ENCODE measurements at places on chromosomes 2 and 18.

GRCh38 chr2:140596447-140596846 lies 1534.4 kb downstream of the LRP1B start:
- DNase-seq = no peak

DNA sequence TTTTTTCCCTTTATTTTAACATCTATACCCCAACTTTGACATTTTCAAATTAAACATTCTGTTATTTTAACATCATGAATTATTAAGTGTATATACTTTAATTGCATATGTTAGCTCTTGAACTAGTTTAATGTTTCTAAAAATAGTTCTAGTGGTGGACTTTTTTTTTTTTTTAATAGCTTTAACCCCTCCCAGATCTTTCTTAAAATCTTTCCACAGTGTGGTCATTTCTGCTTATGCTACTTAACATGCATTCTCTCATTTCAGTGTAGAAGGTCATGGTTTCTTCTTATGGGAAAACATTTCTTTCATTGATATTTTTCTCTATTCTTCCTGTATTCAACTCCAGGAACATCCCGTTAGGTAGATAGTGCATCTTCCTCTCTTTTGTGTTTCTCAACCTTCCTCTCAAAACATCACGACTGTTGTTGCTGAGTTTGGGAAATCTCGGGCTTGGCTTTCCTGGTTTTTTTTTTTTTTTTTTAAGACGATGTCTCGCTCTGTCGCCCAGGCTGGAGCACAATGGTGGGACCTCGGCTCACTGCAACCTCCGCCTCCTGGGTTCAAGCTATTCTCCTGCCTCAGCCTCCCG lies 849 bp upstream of the TMEM18 start:
- DNase-seq = no peak

DNA sequence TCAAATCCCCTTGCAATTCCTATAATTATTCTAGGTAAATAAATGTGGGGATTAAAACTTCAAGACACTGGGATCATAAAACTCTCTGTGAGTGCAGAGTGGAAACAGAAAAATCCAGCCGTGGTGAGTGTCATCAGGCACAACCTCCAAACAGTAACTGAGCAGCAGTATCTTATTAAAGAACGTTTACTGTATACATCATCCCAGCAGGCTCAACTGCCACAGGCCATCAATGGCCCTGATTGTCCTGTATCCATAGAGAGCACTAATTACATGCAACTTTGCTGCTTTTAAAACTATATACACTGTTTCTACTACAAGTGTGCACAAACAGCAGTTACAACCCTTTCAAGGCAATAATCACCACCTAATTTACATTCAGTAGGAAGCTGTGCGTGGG lies 23.9 kb downstream of the GAREM1 start:
- DNase-seq = no peak

GRCh38 chr18:63997606-63998005 lies 27.7 kb downstream of the SERPINB8 start:
- peak; percentile 90 for DNase-seq

DNA sequence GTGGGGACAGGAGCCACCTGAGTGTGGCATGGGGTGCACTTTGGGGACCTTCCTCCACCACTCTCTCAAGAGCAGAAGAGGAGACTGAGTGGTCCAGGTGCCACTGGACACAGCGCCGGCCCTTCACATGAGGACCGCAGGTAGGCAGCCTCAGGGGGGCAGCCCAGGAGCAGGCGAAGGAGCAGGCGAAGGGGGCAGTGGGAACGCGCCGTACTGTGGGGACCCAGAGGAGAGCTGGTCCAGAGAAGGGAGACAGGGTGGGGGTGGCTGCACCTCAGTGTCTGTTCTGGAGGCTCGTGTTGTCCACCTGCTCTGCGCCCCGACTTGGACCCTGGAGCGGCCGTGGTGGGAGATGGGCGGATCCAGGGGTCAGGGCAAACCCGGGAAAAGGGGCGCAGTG lies 55.0 kb downstream of the AQP12A start:
- no peak for DNase-seq

DNA sequence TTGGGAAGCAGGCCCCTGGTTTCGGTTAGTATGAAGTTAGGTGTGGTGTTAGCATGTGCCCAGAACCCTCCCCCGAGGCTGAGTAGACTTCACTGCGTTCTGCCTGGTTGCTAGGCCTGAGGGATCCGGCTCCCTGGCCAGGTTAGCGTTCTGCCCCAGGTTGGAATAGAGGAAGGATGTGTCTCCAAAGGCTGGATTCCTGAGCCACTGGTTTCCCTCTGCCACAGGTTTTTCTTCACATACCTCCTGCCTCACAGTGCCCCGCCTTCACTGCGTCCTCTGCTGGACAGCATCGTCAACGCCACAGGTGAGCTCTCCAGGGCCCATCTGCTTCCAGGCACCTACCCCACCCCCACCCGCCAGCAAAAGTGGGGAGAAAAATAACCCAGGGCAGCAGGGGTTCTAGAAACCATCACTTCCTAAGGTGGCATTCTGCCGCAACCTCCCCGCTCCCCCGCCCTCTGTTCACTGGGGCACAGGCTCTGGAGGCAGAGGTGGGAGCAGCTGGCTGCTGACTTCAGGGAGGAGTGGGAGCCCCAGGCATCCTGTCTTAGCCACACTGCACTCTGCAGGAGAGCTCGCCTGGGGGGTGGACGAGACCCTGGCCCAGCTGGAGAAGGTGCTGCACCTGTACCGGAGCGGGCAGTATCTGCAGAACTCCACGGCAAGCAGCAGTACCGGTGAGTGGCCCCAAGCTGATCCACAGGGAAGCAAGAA lies 7.1 kb downstream of the PKDCC start:
- DNase-seq = no peak

GRCh38 chr2:83016343-83017110 lies 1442.6 kb downstream of the SUCLG1 start:
- peak; percentile 19 for DNase-seq
